ENCODE measurements at places on chromosomes 11 and 22.

GRCh38 chr22:48718818-48719500 lies 1108.7 kb downstream of the BRD1 start:
- no peak for DNase-seq

DNA sequence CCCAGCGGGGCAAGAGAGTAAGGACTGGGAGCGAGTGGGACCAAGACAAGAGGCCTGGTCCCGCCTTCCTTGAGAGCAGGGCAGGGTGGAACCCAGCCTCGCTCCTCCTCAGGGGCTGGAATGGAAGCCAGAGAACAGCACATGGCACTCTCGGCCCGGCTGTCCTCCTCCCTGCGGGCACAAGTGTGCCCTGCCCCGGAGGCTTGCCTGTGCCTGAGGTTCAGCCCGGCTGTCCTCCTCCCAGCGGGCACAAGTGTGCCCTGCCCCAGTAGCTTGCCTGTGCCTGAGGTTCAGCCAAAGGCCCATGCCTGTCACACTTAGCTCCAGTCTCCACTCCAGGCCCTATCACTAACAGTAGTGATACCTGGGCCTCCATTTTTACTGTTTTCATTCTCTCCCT lies 24.2 kb downstream of the SULT4A1 start:
- DNase-seq = no peak

GRCh38 chr11:95505927-95506426 lies 275.0 kb upstream of the SESN3 start:
- no peak for DNase-seq

GRCh38 chr11:120404495-120404894 lies 68.3 kb downstream of the ARHGEF12 start:
- DNase-seq = no peak

GRCh38 chr11:64607381-64607985 lies 16.5 kb downstream of the SLC22A12 start:
- no peak for DNase-seq

DNA sequence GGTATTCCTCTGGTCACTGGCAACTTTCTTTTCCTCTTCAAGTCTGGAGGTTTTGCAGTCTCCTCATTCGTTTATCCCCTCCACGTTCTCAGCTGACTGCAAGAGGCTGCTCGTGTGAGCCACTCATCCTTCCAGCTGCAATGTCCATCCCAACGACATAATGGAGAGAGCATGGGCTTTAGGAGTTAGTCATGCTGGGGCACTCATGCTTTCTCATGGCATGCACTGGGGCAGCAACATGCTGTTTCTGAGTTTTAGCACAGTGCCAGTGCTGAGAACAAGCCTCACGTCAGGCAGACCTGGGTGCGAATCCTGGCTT lies 7.1 kb downstream of the DCPS start:
- DNase-seq = no peak

Data from neuronal stem cell (in vitro differentiated cells).